Stimulated activated CD4-positive, alpha-beta T cell treated with anti-CD3 and anti-CD28 coated beads, Interleukin-15, amount 100 ng/mL, for 1 hour (primary cell): ENCODE measurements at places on chromosomes 6 and 20.

DNA sequence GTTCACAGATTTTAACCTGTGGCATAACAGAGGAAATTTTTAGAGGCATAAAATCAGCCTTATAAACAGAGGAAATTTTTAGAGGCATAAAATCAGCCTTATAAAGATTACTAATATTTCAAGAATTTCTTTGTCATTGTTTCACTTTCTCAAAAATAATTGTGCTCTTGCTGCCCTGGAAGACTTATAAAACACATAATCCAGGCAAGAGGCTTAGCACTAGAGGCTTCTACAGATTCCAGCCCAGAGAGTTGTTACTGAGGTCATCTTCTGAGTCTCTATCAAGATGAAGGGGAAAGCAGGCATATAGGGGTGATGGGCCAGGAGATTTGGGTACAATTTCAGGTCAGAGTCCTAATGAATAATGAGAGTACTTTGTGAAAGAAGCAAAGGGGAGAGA, 85.7 kb downstream of the RFPL4B start:
- no peak for DNase-seq

DNA sequence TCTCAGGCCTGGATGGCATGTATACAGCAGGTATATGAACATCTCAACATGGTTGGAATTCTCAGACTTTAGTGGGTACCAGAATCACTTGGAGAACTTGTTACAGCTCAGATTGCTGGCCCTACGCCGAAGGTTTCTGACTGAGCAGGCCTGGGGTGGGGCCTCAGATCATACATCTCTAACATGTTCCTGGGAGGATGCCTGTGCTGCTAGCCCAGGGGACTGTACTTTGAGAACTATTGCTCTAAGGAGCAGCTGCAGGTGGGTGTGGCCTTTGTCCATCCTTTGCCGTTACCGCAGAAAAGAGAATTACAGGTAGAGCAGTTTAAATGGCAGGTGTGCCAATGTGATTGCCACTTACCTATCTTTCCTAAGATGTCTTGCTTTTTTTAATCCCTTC, 310.5 kb upstream of the JAG1 start:
- no peak for DNase-seq

DNA sequence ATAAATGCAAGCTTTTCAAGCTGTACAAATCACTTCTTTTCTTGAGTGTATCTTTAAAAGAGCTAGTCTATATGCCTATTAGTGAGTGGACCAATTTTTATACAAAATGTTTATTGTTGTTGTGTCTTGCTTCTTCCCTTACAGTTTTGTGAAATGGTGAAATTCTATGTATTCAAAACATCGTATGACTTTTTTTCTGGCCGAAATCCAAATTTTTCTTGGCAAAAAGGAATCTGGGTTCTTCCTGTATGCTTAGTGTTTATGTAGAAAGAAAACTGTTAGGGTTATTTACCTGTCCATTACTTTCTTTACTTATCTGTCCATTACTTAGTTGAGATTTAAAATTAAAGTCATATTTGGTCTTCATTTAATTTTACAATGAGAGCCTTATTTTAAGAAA, 153.9 kb downstream of the MMS22L start:
- DNase-seq, result no peak

DNA sequence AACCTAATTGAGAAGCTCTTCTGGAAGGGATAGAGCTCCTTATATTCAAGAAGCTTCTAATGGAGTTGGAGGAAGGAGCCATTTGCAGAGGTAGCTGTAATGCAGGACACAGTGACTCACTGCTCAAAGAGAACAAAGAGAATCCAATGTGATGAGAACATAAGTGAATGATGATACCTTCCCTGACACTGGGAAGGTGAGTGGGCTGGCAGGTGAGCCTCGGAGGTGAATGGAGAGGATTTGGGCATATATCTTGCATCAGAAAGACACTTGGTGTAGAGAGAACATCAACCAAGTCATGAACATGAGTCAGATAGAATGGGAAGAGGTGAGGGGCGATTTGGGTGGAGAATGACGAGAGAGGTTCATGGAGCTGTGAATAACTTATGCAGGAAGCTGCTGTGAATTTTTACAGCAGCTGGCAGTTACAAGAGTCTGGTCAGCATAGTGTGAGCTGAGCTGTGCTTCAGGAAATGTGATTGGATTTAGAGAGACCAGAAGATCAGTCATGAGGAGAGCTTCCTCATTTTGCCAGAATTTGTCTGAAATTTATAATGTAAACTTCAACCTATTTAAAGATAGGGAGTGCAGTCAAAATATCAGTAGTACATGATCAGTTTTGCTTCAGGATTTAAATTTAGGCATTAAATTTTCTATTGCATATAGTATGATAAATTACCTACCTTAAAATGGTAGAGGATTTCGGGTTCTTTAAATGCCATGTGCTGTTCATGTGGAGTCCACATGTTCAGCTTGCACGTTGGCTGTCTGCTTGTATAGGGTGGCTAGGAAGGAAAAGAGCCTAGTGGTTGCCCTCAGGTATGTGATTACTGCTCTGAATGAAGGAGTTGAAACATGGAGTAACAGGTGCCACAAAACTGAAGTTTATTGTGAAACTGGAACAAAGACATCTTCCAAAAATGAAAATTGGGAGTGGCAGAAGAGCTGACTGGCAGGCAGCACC, 59.2 kb upstream of the KIF25 start:
- no peak for DNase-seq

DNA sequence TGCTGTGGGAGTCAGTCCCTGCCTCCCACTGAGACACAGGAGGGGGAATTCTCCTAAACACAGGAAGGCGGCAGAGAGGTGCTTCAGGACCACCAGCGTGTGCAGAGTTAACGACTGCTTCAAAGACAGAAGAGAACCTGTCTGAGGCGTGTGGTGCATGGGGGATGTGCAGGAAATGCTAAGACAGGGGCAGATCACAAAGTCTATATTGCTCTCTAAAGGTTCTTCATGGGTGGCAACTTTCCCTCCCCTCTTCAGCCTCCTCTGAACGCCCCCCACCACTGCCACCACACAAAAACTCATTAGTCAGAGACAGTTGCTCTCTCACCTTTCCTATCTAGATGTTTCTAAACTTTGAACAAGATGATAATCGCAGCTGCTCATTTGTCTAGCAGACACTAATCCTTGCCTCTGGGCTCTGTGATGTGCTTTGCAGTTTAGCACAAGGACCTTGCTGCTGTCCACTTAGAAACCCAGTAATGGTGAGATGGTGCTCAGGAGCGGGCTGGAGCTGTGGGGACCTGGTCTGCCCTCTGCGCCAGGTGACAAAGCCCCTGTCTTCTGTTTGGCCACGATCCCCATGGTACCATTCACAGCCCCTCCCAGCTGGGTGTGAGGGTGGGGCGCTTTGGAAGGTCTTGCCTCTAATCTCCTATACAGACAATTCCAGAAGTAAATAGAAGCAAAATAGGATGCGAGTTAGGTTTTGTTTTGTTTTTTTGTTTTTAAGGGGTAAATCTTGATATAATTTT, 219.6 kb downstream of the NRN1 start:
- no peak for DNase-seq

GRCh38 chr6:4491501-4492260, 284.5 kb upstream of the CDYL start:
- no peak for DNase-seq
